ENCODE measurements at places on chromosomes 4 and X.

DNA sequence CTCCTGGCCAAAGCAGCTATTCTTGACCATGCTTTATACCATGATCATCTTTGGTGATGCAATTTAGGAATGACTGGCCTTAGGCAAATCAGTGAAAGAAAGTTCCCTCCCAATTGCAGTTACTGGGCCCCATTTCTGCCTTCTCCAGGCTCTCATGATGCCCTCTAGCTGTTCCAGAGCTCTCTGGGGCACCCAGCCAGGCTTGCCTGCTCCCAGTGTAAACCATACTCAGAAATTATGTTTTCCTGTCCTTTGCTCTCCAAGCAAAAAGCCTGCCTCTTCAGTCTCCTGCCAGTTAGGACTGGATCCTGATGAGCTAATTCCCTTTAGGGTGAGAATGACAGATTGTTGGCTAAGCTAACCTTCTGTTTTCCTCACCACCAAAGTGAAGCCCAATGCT is 85.3 kb upstream of the RBPJ start:
- no peak for DNase-seq

DNA sequence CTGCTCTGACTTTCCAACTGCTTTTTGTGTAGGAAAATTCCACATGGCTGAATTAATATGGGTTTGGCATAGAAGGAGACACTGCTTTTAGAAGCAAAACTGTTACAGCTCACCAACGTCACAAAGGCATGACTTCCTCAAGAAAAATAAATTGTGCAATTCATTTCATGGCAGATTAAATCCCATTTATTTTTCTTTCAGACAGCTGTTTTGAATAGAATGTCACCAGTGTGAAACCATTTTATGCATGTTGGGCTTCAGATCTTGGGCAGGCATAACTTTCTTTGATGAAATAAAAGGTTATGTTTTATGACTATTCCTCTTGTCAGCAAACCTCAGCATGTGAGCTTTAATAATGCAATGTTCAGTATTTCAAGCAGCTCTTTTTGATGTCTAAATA is 542.8 kb downstream of the GALNTL6 start:
- DNase-seq = no peak

- DNase-seq = no peak
Observed at GRCh38 chr4:74168841-74169240, 10.9 kb downstream of the MTHFD2L start.

DNA sequence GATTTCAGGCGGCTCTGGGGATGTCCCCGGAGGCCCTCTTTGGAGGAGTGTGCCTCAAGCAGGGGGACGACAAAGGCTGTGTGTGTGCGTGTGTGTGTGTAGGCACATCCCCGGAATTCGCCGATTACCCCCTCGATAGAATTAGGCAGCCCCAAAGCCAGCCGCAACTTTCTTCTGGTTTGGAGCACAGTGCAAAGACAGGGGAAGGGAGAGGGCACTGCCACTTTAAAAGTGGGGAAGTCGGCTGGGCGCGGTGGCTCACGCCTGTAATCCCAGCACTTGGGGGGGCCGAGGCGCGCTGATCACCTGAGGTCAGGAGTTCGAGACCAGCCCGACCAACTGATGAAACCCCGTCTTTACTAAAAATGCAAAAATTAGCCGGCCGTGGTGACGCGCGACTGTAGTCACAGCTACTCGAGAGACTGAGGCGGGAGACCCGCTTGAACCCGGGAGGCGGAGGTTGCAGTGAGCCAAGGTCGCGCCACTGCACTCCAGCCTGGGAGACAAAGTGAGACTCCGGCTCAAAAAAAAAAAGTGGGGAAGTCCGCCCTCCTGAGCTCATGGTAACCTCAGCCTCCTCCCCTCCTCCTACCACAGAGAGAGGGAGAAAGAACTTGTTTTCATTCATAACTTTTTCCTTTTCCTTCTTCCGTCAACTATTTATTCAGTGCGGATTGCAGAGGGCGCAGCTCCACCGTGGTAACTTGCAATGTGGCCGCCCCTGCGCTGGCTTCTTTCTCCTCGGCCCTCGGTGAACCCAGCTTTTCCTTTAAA is 2.4 kb downstream of the SPRY1 start:
- DNase-seq = peak; percentile 23

DNA sequence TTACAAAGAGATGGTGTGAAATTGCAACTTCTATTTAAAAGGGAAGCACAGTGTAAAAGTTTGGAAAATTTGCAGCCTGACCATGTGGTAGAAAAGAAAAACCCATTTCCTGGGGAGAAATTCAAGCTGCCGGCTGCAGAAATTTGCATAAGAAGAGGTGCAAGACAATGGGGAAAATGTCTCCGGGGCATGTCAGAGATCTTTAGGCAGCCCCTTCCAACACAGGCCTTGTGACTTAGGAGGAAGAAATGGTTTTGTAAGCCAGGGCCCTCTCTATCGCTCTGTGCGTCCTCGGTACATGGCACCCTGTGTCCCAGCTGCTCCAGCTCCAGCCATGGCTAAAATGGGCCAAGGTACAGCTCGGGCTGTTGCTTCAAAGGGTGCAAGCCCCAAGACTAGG is 40.4 kb downstream of the CCDC158 start:
- DNase-seq = no peak

- no peak for DNase-seq
Observed at GRCh38 chr4:52889354-52889753, 27.2 kb downstream of the RASL11B start.

GRCh38 chr4:151917145-151917734 is 156.4 kb upstream of the GATB start:
- no peak for DNase-seq

DNA sequence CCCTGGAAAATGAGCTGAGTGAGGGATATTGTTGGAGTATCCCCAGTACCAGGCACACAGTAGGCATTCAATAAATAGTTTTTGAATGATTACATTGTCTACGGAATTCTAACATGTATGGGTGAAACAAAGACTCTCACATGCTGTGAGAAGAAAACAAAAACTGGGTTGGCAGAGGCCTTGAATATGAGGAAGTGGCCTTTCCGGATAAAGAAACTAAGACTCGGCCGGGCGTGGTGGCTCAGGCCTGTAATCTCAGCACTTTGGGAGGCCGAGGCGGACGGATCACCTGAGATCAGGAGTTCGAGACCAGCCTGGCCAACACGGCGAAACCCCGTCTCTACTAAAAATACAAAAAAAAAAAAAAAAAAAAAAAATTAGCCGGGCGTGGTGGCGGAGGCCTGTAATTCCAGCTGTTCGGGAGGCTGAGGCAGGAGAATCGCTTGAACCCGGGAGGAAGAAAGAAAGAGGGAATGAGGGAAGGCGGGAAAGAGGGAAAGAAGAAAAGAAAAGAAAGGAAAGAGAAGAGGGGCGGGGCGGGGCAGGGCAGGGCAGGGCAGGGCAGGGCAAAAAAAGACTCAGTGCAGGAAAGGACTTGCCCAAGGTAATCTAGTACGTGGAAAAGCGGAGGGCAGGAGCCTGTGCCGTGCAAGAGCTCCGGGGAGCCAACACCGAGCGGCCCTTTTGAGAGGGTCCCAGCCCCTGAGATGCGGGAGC is 689 bp upstream of the TMA16 start:
- DNase-seq = no peak

DNA sequence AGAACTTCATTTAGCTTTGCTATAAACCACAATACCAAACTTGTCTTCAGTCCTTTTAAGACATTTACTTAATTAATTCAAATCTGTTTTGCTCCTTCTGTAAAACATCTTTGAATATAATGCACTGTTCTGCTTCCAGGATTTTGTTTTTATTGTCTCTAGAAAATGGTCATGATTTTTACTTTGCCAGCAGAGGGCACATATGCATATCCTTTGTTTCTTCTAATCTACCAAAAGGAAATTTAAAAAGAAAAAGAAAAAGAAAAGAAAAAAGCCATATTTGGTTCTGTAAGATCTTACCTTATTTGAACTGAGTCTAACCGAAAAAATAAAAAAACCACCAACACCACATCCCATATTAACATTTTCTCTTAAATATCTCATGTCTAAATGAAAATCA is 101.9 kb upstream of the CCSER1 start:
- DNase-seq = peak; percentile 48

GRCh38 chr4:146099585-146099984 is 75.9 kb upstream of the LSM6 start:
- DNase-seq = no peak

DNA sequence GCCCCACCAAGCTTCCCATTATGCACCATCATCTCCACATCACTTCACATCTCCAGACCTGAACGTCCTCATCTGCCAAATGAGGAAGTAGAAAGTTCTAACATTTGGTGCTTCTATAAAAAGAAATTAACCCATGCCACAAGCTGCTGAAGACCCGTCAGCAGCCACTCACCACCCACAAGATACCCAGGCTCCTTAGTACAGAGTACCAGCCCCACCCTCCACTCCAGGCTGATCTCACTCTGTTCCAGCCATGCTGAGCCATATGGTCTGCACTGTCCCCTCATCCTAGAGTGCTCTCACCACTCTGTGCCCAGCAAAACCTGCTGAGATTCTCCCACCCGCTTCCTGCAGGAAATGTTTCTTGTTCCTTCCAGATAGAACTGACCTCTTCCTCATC is 240.8 kb upstream of the PPARGC1A start:
- DNase-seq = no peak

DNA sequence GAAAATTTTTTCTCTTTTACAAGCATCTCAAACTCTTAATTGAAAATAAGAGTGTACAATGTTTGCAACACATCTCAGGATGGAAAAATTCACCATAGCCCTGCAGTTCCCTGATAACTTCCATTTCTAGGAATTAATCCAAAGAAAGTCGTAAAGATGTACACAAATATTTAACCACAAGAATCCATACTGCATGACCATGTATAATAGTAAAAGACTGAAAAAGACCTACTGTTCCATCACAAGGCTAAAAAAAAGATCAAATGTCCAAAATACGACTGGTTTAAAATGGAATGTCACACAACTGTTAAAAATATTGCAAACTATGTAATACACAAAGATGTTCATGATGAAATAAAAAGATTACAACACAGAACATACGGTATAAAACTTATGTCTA is 32.1 kb downstream of the HUWE1 start:
- no peak for DNase-seq

DNA sequence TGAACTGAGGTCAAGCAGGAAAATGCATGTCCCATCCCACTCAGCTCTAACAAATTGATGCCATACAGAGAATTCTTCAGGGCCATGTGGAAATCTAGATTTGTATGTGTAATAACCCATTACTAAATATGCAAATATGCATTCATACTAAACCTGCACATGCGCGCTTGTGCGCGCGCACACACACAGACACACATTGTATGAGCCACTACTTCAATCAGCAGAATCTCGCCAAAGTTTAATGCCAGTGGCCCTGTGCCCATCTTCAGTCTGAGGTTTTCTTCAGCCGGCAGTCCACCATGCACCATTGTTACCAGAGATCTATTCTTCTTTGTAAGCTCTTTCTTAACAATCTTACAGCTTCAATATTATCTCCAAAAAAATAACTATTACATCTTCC is 276.4 kb downstream of the PDGFC start:
- DNase-seq = no peak

DNA sequence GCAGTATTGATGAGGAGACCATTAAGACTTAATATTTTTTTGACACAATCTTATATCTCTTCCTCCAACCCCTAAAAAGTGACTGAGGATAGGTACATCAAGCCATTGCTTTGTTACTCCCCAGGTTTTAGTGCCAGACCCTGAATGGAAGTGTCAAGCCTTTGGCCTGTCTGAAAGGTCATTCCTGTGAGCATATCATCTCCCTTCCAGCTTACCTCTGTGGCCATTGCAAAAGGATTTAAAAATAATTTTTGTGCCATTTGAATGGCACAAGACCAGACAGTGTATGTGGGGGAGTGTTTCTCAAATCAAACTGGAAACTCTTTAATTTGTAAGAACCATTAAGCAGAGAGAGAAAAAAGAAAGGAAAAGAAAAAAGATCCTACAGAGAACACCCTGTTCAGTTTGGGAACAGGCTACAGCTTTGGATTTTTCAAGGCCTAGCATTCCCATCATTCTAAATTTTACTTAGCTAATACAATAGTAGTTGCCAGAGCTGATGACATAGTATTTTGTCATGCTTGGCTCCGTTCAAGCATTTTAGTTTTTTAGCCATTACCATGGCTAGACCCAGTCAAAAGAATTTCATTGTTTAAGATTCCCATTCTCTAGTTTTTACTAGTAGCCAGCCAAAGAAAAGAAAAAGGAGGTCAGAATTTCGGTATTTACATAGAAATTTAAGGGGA is 49.6 kb downstream of the HPF1 start:
- DNase-seq = no peak

GRCh38 chrX:56600141-56600540 is 36.7 kb downstream of the UBQLN2 start:
- DNase-seq = no peak

GRCh38 chrX:23376581-23376980 is 41.9 kb downstream of the PTCHD1 start:
- no peak for DNase-seq

DNA sequence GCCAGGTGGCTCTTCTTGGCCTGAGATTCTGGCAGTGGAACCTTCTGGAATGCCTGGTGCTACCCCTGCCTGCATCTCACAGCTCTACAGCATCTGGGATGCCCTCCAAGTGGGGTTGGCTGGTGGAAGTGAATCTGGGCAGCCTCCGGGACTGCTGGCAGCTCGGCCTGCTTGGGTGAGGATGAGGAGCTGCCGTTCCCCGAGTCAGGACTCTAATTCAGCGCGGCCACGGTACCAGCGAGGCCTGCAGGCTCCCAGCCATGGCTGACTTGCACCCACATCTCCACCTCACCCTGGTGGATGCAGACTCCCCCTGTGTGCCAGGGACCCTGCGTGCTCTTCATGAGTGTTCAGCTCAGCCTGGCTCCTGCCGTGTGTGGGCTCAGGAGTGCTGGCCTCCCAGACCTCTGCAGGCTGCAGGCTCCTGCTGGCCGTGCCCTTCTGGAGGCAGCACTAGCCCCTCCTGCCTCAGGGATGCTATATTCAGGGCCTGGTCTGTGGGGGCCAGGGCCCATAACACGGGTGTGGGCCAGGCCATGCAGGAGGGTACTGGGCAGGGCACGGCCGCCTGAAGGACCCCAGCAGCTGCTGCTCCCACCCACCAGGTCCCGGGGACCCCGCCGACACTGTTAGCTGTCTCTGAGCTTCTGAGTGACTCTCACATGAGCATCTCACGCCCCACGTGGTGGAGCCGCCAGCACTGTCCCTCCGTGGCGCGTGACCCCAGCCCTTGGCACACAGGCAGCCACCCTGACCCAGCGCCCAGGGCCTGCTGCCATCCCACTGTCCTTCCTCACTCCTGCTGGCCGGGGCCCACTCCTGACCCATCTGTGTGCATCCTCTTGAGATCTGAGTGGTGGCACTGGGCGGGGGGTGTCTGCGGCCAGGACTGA is 10.6 kb downstream of the UVSSA start:
- no peak for DNase-seq

GRCh38 chrX:53223068-53223693 is 1.8 kb downstream of the KDM5C start:
- no peak for DNase-seq
